ENCODE measurements at places on chromosomes 7 and 10.

DNA sequence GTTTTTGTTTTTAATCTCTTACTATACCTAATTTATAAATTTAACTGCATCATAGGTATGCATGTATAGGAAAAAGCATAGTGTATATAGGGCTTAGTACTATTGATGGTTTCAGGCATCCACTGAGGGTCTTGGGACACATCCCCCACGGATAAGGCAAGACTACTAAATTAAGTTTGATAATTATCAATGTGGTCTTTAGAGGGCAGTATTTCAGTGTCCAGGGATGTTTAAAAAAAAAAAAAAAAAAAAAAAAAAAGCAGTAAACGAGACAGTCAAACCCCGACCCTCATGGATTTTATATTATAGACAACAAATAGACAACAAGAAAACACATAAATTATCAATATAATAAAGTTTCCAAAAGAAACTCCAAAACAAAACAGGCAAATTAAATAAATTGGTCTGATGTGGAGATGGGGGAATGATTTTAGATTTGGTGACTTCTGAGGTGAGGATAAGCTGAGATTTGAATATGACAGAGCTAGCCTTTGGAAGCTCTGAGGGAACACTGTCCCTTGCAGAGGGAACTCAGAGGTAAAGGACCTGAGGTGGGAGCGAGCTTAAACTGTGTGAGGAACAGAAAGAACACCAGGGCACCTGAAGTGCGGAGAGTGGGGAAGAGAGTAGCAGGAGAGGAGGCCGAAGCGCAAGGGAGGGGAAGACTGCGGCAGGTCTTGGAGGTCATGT, 14.8 kb downstream of the ACSM6 start:
- peak; percentile 8 for DNase-seq

GRCh38 chr7:105878746-105879605, 2.6 kb upstream of the ATXN7L1 start:
- DNase-seq, result no peak

DNA sequence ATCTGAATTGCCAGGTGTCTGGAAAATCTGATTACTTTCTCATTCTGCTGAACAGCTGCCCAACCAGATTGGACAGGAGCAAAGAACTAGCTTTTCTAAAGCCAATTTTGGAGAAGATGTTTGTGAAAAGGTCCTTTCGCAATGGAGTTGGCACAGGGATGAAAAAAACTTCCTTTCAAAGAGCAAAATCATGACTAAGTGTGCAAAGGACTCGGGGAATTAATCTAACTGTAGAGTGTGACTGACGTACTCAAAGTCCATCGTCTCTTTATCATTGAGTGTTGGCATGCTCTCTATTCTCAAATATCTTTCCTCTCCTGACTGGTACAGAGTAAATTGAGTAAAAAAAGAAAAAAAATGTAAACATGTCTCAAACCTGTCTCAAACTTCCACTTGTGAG, 3.3 kb downstream of the NPS start:
- no peak for DNase-seq

DNA sequence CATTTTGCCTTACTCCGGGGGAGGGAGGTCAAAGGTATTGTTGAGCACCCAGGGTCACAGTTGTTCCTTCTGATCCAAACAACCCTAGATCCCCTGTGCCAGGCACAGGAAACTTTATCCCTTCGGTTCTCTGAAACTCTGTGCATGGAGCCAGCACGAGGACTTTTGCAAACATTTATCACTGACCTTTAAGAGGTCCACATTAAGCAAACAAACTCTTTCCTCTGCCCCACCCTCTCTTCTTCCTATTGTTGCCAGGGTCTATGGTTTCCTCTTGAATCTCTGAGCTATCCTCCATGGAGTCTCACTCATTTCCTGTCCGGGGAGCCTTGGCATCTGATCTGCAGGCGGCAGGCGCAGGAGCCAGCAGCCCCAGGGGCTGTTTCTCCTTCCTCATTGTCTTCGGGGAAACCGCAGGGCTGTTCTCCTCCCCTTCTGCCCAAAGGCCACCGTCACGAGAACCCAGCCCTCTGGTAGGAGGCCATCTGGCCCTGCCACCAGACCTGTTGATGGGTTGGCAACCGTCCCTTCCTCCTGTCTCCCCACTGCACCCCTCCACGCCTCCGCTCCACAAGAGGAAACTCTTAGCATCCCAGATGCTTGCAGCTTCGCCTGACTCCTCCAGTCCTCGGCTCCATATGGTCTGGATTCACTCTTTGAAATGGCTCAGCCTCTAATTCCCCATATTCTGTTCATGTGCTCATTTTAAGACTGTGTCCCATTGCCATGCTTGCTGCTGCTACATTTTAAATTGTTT, 327.3 kb upstream of the NRP1 start:
- no peak for DNase-seq

- DNase-seq, result no peak
These were observed 91.0 kb upstream of the NPTX2 start for GRCh38 chr7:98526059-98526458.

GRCh38 chr7:44143646-44144250, 2.6 kb upstream of the MYL7 start:
- no peak for DNase-seq

- DNase-seq, result no peak
These were observed 158.3 kb downstream of the TCF7L2 start for GRCh38 chr10:113108194-113108835.

DNA sequence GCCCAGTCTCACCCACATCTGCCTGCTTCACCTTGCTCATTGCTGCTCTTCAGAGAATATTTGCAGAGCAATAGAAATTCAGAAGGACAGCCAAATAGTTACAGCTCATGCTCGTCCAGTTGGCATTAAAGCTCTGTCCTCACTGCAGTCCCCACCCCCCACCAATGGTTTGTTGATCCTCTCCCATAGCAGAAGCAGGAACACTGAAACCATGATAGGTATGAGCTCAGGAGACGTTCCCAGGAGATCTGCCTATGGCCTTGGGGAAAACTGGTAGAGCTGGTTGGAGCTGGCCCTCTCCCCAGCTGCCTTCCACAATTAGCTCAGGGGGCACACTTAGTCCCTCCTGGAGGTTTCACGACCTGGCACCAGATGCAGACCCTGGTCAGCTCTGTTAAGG, 68.6 kb upstream of the KMT2C start:
- DNase-seq, result no peak

- no peak for DNase-seq
These were observed 89.3 kb downstream of the HIP1 start for GRCh38 chr7:75649462-75649861.

- DNase-seq, result no peak
These were observed 605.8 kb upstream of the MGMT start for GRCh38 chr10:128861018-128861901.

- no peak for DNase-seq
These were observed 22.7 kb upstream of the TM9SF3 start for GRCh38 chr10:96609510-96609909.

GRCh38 chr7:131007439-131008330, 273.7 kb upstream of the KLF14 start:
- DNase-seq, result peak; percentile 85

DNA sequence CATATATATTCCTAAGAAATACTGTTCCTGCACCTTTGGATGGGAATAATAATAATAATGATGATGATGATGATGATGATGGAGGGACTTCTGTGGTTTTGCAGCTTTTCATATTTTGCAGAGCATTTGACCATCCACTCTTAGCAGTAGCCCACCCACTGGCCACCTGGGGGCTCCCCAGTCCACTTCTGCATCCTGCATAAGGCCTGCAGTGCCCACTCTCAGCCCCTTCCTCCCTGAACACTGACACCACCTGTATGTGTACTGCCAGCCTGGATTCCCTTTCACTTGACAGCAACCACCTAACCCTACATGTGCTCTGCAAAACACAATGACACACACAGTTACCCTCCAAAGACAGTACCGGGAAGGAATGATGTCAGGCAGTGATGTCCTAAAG, 131.4 kb downstream of the ADAM12 start:
- DNase-seq, result no peak

All from HCT116 (cell line).